ENCODE measurements at places on chromosomes 1 and 21.

GRCh38 chr1:79711001-79711431 lies 704.5 kb upstream of the ADGRL4 start:
- H3K4me1 ChIP-seq: no peaks in the 10 kb centered on the region
- H3K27ac ChIP-seq: no peak overlapping the region
- no peak overlapping the region for H3K4me3 ChIP-seq
- H3K36me3 ChIP-seq: no peaks in the 10 kb centered on the region
- no peak for DNase-seq
- no peaks in the 10 kb centered on the region for H3K27me3 ChIP-seq

GRCh38 chr1:235998812-235999211 lies 66.1 kb downstream of the NID1 start:
- peaks cover 7% of the 10 kb centered on the region for H3K36me3 ChIP-seq
- peaks cover 22% of the 10 kb centered on the region for H3K4me1 ChIP-seq
- DNase-seq: no peak
- H3K27me3 ChIP-seq: no peaks in the 10 kb centered on the region
- peak overlapping the region; percentile 53 for H3K27ac ChIP-seq

- H3K27ac ChIP-seq: no peak overlapping the region
- no peak overlapping the region for H3K4me3 ChIP-seq
- H3K4me1 ChIP-seq: no peaks in the 10 kb centered on the region
- H3K27me3 ChIP-seq: no peaks in the 10 kb centered on the region
Measured at GRCh38 chr1:157580828-157581210, 17.1 kb downstream of the FCRL4 start.

GRCh38 chr1:235330918-235331285 lies 2.5 kb downstream of the GGPS1 start:
- H3K27me3 ChIP-seq: no peaks in the 10 kb centered on the region
- no peak overlapping the region for H3K4me3 ChIP-seq
- H3K36me3 ChIP-seq: no peaks in the 10 kb centered on the region
- DNase-seq: no peak
- peaks cover 52% of the 10 kb centered on the region for H3K4me1 ChIP-seq
- H3K27ac ChIP-seq: no peak overlapping the region

- no peak overlapping the region for H3K27ac ChIP-seq
- DNase-seq: no peak
- H3K36me3 ChIP-seq: no peaks in the 10 kb centered on the region
- no peaks in the 10 kb centered on the region for H3K27me3 ChIP-seq
- no peak overlapping the region for H3K4me3 ChIP-seq
Measured at GRCh38 chr1:212852105-212852688, 4.7 kb upstream of the SPATA45 start.

GRCh38 chr1:39087435-39087834 lies 61.3 kb downstream of the NDUFS5 start:
- H3K4me3 ChIP-seq: no peak overlapping the region
- peaks cover 57% of the 10 kb centered on the region for H3K4me1 ChIP-seq
- H3K36me3 ChIP-seq: no peaks in the 10 kb centered on the region
- peak overlapping the region; percentile 51 for H3K27ac ChIP-seq
- DNase-seq: no peak

DNA sequence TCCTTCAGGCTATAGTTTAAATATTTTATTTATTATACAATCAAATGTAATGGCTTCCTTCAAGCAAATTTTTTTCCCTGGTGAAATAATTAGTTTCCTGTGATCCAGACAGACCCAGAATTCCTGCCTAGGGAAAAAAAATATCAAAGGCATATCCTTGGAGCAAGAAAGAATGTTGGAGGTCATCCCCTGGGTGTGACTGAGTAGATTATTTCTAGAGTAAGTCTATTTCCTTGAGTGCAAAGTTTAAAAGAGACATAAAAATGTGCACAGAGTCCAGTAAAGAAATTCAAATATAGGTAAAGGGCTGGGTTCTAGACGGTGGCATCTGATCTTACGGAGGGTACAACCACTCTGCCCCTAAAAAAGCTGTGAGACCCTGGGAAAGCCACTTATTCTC lies 32.2 kb upstream of the SAMD13 start:
- DNase-seq: no peak
- H3K27ac ChIP-seq: no peak overlapping the region
- peaks cover 5% of the 10 kb centered on the region for H3K4me1 ChIP-seq
- H3K36me3 ChIP-seq: no peaks in the 10 kb centered on the region
- H3K27me3 ChIP-seq: no peaks in the 10 kb centered on the region

DNA sequence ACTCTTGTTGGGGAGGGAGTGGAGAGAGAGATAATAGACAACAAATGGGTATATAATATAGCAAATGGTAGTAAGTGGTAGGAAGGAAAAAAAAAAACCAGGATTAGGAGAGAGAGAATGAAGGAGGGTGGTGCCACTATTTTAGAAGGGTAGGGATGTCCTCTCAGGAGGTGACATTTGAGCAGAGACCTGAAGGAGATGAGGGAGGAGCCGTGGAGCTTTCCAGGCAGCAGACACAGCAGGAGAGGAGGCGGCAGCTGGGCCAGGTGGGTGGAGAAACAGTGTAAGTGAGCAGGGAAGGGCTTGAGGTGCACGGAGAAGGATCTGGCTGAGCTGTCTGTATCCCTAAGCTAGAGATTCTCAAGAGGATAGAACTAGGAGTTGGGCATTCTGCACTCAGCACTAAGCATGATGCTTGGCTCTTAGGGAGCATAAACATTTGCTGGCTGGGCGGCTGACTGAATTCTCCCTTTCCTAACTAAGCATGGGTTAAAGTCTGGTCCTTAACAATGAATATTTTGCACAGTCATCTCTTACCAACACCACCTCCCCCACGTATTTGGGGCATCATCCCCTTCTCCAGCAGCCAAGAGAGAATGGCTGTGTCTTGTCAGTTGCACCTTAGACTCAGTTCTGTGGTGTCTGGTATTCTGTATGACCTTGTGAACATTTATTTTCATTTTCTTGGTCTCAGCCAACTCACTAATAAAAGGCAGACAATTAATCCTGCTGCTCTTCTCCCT lies 27.6 kb upstream of the SARS1 start:
- H3K4me1 ChIP-seq: peaks cover 16% of the 10 kb centered on the region
- no peak overlapping the region for H3K4me3 ChIP-seq
- H3K27me3 ChIP-seq: no peaks in the 10 kb centered on the region
- no peak for DNase-seq
- H3K36me3 ChIP-seq: no peaks in the 10 kb centered on the region

DNA sequence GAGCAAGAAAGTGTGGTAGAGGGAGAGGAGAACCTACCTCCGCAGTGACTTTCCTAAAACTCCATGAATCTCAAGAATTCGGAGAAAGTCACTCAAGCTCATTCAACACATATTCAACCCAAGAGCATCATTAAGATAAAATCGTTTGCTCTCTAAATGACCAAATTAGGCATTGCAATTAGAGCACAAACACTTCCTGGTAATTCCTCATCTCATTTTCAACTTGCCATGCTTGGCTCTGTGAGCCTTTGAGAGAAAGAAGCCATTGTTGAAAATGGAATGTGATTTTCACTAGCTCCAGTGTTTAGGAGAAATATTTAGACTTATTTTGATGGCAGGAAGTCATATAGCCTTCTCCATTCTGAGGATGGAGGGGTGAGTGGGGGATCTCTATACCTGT lies 52.5 kb downstream of the KAZN start:
- H3K4me1 ChIP-seq: peaks cover 12% of the 10 kb centered on the region
- no peak overlapping the region for H3K4me3 ChIP-seq
- H3K27me3 ChIP-seq: no peaks in the 10 kb centered on the region
- no peak for DNase-seq

GRCh38 chr21:25396135-25396711 lies 211.1 kb downstream of the MRPL39 start:
- H3K36me3 ChIP-seq: no peaks in the 10 kb centered on the region
- no peaks in the 10 kb centered on the region for H3K4me1 ChIP-seq
- H3K4me3 ChIP-seq: no peak overlapping the region

GRCh38 chr1:113057006-113057405 lies 16.0 kb upstream of the LRIG2 start:
- H3K4me3 ChIP-seq: no peak overlapping the region
- H3K27me3 ChIP-seq: no peaks in the 10 kb centered on the region
- H3K4me1 ChIP-seq: no peaks in the 10 kb centered on the region
- no peak overlapping the region for H3K27ac ChIP-seq
- DNase-seq: no peak

GRCh38 chr1:207745285-207745684 lies 6.6 kb upstream of the CD46 start:
- no peaks in the 10 kb centered on the region for H3K36me3 ChIP-seq
- H3K4me3 ChIP-seq: no peak overlapping the region
- no peak overlapping the region for H3K27ac ChIP-seq
- no peaks in the 10 kb centered on the region for H3K27me3 ChIP-seq
- H3K4me1 ChIP-seq: no peaks in the 10 kb centered on the region
- DNase-seq: no peak

GRCh38 chr1:41891199-41891896 lies 27.4 kb downstream of the HIVEP3 start:
- no peaks in the 10 kb centered on the region for H3K36me3 ChIP-seq
- H3K27ac ChIP-seq: no peak overlapping the region
- no peaks in the 10 kb centered on the region for H3K27me3 ChIP-seq
- peaks cover 10% of the 10 kb centered on the region for H3K4me1 ChIP-seq
- peak overlapping the region; percentile 16 for H3K4me3 ChIP-seq

Data from vagina (tissue), 2 donors.